ENCODE measurements at places on chromosomes 5 and 9. TPM values are rescaled to one million over a fixed set of nuclear protein-coding genes. Genes with fewer than 3 reads are reported as not detected.
A peak's percentile ranks its signal among the peaks of the same experiment; 100 is the strongest.

Gene KCNV2
- total RNA-seq: not detected

DNA sequence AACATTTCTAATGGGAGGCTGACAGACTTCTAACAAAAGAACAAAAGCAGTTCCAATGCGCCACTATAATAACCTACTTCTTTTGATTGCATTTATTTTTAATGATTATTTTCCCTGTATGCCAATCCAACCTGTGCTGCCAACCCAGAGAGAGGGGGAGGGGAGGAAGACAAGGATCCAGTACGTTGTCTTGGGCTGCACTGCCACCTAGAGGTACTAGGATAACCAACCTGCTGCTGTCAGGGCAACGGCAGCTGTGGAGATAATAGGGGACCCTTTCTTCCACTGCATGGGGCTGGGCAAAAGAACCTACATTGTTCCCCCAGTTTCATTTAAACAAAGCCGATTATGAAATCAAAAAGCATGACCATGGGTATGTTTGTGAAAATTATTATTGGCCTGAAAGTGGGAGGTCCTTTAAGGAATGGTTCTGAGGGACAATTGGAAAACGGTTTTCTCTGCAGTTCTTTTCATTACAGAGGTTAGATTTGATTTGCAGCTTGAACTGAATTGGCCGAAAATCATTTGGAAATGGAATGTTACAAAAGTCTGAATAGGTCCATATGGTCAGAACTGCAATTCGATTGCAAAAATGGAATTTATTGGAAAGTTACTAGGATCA is 101.3 kb downstream of the RASEF start:
- peak; percentile 62 for DNase-seq

Gene FCN1
- total RNA-seq: 1.9 TPM

DNA sequence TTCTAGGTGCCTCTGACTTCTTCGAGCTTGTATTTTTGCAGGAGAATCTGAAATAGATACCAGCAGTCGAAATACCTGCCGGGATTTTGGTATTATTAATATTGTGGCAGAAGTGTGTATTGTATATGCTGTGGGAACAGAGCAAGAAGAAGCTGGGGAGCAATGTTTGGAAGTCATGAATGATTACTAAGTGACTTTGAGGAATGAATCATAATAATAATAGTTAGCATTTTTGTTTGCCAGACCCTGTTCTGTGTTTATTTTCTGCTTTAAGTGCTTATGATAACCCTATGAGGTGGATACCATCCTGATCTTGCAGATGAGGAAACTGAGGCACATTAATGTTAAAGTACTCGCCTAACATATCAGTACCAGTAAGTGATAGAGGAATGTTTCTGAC is 32.4 kb downstream of the RAB24 start:
- DNase-seq: no peak

Gene TAS2R1
- total RNA-seq: not detected

Gene CEL
- 0.95 TPM for total RNA-seq

DNA sequence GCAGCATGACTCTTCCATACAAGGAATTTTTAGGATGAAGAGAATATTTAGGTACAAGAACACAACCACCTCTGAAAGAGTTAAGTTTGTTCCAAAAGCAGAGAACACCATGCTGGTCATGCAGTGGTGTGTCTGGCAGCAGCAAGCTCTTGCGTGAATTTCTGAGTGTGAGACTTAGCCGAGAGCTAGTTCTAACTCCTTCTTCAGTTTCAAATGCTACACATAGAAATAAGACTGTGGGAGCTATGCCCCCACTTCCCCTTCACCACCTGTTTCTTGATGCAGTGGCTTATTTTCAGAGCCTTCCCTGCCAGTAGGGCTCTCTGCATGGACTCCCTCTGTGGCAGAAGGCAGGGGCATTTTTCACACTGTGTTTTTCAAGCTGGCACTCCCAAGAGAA is 122.9 kb upstream of the ZNF366 start:
- DNase-seq: no peak

GRCh38 chr9:5592904-5593303 is 36.0 kb upstream of the RIC1 start:
- DNase-seq: no peak

GRCh38 chr9:121261755-121262154 is 6.2 kb upstream of the GSN start:
- no peak for DNase-seq

Gene CDO1
- 21.1 TPM for total RNA-seq

Gene PCDHB5
- 7.0 TPM for total RNA-seq

- DNase-seq: no peak
Measured at GRCh38 chr5:35248843-35249780, 18.8 kb upstream of the PRLR start.

GRCh38 chr5:33588654-33589372 is 148.0 kb downstream of the TARS1 start:
- DNase-seq: no peak

- DNase-seq: no peak
Measured at GRCh38 chr9:123401879-123402513, 46.0 kb downstream of the CRB2 start.

Gene PDE6A
- total RNA-seq: 0.05 TPM

Gene C9orf43
- 0.74 TPM for total RNA-seq

DNA sequence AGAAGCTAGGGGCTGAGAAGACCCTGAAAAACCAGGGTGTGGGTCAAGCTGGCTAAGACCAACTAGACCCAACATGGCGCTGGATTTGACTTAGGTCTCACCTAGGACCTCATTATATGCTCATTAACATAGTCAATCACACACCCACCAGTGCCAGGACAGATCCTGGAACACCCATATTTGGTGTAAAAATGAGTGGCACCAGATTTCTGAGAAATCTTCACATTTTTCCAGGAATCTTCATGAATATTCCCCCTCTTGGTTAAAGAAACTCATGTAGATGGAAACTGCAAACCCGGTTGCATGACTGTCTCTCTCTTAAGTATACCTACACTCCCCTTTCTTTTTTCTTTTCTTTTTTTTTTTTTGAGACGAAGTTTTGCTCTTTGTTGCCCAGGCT is 17.9 kb upstream of the RAB14 start:
- DNase-seq: no peak

DNA sequence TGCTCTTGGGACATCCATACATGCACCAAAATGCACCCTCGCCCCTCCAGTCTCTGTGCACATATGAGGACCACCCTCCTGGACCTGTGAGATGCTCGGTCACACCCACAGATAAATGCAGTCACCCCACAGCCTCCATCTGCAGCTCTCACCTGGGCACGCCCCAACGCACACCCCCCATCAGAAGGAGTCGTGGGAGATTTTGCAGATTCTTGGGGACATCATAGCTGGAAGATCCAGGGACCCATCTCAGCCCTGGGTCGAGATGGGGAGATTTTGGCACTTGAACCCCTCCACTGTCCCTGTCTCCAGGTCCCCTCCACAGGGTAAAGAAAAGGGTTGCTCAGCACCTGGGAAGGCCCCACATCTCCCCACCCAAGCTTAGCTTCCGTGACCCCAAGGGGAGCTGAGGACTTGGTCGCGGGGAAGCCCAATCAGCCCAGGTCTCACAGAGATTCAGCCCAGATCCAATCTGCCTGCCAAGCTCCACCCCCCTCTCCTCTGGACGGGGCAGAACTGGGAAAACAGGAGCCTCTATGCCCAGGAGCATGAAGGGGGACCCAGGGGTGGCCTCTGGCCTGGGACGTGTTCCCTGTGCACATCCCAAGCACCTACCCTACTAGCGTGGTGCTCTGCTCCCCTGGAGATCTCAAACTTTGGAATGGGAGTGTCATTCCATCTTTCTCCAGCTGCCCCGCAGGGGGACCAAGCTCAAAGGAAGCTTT is 89.2 kb upstream of the LMX1B start:
- DNase-seq: no peak

DNA sequence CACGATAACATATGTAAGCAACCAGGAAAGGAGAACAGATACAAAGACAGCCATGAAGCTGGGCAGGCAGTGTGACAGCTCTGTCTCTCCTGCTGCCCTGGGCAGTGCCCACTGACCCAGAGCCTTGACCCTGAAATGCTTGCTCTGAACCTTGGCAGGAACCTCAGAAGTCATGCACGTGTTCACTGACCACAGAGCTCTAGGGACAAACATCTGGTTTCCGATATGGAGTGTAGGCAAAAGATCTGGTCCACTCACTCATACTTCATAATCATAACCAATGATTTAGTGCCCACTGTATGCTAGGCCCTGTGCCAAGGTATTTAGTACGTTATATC is 102.6 kb downstream of the FSTL4 start:
- DNase-seq: no peak

GRCh38 chr5:128579093-128579492 is 41.0 kb upstream of the FBN2 start:
- no peak for DNase-seq

DNA sequence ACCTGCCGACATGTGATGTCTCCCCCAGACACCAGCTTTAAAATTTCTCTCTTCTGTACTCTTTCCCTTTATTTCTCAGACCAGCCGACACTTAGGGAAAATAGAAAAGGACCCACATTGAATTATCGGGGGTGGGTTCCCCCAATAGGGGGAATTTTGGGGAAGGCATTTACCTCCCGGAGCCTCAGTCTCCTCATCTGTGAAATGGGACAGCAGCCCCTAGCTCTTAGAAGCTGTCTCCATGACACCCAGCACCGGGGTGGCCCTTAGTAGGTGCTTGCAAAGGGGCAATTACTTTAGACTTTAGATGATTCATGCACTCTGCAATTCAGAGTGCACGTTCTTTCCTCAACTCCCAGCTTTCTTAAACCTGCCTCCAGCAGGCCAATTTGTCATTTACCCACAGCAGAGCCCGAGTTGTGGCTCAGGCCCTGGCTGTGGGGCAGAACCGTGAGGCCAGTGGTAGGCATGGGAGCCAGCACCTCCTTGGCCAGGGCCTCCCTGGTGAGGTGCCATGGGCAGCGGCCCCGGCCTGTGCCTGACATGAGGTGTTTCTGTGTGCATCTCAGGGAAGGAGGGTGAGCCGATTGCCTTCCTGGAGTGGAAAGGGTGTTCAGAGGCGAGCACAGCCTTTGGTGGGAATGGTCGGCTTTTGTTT is 51.7 kb downstream of the SH3PXD2B start:
- no peak for DNase-seq

DNA sequence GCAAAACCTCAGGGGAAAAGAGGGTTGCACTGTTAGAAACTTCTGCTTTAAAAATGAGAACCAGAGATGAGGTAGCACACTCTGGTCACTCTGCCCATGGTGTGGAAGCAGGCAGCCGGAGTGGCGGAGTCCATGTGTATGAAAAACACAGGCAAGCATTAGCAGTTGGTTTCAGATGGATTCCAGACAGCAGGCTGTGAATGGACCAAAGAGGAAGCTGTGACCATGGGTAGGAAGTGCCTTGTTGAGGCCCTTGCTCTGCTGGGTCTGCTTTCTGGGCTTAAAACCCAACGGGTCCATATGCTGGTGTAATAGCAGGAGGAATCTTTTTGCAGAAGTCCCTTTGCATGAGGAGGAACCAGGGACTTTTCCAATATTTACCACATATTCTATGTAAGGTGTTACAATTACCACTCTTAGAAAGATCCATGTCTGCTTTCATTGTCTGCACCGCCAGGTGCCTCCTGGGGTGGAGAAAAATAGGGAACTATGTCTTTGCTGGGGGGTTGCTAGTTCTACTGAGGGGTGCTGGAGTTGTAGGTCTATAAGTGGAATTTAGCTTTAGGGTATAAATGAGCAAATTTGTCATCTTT is 77.0 kb downstream of the ANKRD55 start:
- no peak for DNase-seq

GRCh38 chr5:15105799-15106393 is 234.3 kb upstream of the ANKH start:
- no peak for DNase-seq

DNA sequence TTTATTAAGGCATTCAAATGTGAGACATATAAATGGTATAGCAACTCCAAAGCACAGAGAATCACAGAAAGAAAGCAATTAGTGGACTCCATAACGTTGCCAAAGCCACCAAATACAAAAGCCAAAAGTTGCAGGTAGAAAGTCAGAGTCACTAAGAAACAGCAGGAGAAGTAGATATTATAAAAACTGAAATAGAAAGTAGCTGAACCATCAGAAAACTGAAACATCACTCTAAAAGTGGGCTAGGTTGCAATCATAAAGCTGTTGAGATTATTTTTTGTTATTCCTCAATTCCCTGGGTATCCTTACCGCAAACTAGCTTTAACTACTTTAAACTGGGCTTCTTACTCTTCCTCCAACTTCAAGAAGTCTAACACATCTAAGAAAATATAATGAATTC is 108.1 kb upstream of the ARRDC3 start:
- DNase-seq: no peak

All from urinary bladder (tissue), 4 donors.